ENCODE measurements at places on chromosomes 2 and 18.

DNA sequence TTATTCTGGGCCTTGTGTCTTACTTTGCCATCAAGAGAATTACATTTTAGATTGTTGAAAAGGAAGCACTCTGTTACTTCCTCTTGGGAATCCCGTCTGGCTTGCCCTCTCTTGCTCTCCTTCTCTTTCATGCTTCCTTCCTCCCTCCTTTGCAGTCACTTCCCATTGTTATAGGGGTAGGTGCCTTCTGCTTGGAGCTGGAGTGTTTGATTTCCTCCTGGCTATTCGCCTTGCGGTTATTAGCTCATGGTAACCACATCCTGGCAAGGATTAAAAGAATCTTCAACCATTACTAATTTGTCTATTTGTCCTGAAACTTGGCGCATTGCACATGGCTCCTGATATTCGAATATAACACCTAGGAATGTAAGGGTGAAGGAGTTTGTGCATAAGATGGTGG, 115.0 kb downstream of the CERS6 start:
- DNase-seq = no peak

DNA sequence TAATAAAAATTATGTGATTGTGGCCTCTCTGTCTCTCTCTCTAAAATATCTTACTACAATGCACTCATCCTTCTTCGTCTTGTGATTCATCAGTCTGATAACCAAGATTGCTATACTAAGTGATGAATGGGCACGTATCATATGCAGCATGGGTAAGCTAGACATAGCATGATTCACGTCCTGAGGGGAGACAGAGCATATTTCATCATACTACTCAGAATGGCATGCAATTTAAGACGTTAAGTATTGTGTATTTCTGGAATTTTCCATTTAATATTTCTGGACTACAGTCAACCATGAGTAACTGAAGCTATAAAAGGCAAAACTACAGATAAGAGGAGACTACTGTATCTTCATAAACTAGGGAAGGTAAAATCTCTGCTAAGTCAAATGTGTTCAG, 97.0 kb upstream of the CD226 start:
- peak; percentile 91 for DNase-seq

GRCh38 chr2:120252225-120253020, at the start of gene RALB:
Gene RALB, plus strand, starts transcription at chr2:120252852. Its CDS starts 25,813 bp downstream, at chr2:120278665.
- peak; percentile 98 for DNase-seq

- DNase-seq = no peak
Measured at GRCh38 chr18:31634331-31634713, 42.6 kb downstream of the TTR start.

GRCh38 chr2:59570818-59571217, 982.6 kb downstream of the BCL11A start:
- DNase-seq = no peak

DNA sequence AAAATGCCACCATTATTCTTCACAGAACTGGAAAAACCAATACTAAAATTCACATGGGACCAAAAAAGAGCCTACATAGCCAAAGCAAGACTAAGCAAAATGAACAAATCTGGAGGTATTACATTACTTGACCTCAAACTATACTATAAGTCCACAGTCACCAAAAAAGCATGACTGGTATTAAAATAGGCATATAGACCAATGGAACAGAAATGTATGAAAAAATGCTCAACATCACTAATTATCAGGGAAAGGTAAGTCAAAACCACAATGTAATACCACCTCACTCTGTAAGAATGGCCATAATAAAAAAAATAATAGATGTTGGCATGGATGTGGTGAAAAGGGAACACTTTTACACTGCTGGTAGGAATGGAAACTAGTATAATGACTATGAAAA, 158.6 kb downstream of the CDH2 start:
- peak; percentile 58 for DNase-seq

- peak; percentile 27 for DNase-seq
Measured at GRCh38 chr2:235268535-235268934, 225.3 kb upstream of the AGAP1 start.

DNA sequence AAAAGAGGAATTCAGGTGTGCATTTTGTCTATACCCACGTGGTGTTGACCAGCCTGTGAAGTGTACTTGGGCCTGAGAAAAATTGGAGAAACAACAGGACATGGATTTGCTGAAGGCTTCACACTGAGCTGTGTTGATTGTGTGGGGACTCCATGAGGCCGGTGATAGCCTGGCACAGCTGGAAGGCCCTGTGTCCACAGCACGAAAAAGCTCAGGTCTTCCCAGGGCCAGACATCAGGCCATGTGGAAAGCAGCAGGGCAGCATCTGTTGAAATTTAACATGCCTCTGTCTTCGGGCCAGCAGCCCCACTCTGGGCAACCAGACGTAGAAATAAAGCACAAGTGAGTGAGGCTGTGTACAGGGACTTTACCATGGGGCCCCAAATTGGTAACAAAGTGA, 84.1 kb downstream of the HS6ST1 start:
- DNase-seq = no peak

- no peak for DNase-seq
Measured at GRCh38 chr2:113136828-113137775, 9.7 kb downstream of the IL1RN start.

- no peak for DNase-seq
Measured at GRCh38 chr2:238941262-238941792, 93.4 kb downstream of the TWIST2 start.

GRCh38 chr2:220275454-220275853, 648.0 kb downstream of the SLC4A3 start:
- DNase-seq = peak; percentile 75

GRCh38 chr2:147165697-147166382, 679.0 kb upstream of the ACVR2A start:
- no peak for DNase-seq

- DNase-seq = peak; percentile 15
Measured at GRCh38 chr18:8657873-8658470, 47.4 kb upstream of the MTCL1 start.

- DNase-seq = no peak
Measured at GRCh38 chr2:20132990-20133535, 81.6 kb upstream of the LAPTM4A start.

GRCh38 chr2:38682008-38682575, 16.2 kb downstream of the GALM start:
- no peak for DNase-seq

GRCh38 chr2:230852113-230852512, 12.6 kb upstream of the ITM2C start:
- no peak for DNase-seq

GRCh38 chr2:205706769-205707381, 24.6 kb downstream of the NRP2 start:
- peak; percentile 50 for DNase-seq

DNA sequence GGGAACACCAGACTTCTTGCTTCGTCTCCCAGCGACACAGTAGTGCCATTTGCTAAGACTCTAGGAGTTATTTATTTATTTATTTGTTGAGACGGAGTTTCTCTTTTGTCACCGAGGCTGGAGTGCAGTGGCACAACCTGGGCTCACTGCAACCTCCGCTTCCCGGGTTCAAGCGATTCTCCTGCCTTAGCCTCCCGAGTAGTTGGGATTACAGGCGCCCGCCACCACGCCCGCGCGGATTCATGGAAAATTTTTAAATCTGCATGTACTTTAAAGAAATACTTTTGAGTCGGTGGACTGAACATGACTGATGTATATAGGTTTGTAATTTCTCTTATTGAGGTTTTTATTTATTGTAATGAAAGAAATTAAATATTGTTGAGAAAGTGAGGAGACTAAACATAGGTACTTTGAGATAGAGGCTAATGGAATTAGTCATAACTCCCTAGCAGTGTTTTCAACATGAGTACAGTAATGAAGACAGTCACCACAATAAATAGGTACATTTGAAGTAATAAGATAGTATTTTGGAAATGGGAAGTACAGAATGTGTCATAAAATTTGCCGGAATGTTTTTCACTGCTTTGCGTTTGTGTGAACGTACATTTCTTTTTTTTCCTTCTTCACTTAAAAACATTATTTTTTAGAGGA, 983 bp downstream of the MTX2 start:
- DNase-seq = no peak

DNA sequence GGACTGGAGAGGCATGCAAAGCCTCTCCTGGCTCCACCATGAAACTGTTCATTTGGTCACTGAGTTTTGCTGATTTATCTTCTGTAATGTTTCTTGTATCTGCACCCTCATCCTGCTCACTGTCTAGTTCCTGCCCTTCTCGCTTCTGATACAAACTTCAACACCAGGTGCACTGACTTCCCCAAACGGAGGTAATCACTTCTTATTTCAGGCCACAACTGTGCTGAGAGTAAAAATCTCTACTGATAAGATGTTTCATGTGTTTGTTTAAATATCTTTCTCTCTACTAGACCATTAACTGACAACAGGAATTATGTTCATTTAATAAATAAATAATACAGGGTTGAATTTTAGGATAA, 10.9 kb upstream of the NT5C1B start:
- no peak for DNase-seq

DNA sequence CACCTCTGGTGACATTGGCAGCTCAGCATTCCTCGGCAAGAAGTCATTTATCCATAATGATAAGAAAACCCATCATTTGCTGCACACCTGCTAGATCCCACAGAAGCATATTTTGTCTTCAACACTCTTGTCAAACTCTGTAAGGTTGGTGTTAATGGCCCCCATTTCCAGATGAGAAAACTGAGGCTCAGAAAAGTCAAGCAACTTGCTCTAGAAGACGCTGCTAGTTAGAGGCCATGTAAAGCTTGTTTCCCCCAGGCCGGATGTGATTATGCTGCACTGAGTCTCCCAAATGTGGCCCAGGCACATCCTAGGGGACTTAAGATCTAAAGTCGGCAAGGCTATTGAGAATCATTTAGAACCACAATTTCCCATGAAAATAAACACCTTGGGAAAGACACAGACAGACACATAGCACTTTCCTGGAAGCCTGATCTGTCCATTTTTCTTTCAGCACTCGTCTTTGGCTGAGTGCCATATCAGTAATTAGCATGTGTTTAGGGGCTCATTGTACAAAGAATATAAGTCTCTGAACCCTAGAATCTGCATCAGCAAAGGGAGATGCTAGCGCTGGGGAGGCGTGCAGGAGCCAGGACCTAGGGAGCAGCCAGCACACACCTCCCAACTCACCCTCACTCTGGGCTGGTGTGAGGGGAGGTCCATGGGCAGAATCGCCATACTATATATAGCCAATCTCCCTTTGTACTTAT, 39.3 kb downstream of the C1QL2 start:
- no peak for DNase-seq

DNA sequence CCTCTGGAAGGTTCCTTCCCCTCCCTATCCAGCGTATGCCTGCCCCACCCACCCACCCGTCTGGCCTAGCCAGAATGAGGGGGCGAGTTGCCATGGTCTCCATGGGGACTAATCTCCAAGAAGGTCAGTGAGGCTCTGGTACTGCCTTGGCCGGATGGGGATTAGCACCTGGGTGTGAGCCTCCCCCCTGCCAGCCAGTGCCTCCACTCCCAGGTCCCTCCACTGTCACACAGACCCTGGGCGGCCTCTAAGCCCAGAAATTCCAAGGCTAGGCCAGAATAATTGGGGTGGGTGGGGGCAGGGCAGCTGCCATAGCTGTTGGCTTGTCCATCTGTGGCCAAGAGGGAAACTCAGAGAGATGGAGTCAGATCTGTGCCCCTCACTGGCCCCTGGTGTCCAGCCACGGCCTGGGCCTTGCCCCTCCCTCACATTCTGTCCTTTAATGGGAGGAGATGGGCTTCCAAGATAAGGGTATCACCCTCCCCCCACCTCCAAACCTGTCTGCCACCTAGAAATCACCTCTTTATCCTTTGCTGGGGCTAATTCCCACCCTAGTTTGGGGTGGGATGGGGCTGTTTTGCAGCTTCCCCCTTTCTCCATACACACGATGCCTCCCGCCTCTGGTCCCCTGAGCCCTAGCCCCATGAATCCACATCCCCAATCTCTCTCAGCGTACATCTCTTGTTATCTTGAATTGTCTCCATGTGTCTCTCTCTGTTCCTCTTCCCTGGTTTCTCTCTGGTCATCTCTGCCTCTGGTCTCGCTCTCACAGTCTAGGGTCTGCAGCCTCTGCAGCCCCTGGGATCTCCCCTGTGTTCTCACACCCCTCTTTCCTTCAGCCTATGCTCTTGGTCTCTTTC, 6.0 kb upstream of the CRYBA2 start:
- no peak for DNase-seq

DNA sequence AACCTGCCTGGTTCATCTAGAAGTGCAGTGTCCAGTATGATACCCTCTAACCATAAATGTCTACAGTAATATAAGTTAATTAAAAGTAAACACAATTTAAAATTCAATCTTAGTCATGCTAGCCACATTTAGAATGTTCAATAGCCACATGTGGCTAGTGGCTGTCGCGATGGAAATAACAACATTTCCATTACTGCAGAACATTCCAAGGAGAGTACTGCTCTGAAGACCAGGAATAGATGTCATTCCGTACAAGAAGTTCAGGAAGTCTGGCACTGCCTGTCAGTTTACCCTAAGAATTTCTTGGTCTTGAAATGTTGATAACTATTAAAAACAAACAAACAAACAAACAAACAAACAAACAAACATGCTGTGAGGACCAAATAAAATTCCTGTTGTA, 17.2 kb downstream of the LANCL1 start:
- no peak for DNase-seq

DNA sequence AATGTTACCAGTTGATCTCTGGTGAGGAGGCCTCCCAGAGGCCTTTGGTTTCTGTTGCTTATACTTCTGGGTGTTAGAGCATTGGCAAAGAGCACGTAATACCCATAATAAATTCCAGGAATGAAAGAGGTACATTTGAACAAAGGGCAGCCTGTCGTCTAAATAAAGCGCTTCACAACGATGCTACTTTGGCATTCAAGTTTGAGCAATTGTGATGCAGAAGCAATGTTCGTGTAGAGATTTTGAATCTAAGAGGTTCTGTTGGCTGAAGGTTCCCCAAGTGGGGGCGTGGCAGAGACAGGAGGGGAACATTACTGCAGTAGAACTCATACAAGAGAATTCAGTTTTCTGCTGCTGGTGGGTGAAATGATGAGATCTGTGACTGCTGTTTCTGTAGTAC, 27.8 kb downstream of the ZNF532 start:
- DNase-seq = no peak

- DNase-seq = no peak
Measured at GRCh38 chr2:43355399-43355798, 129.0 kb upstream of the ZFP36L2 start.

- DNase-seq = no peak
Measured at GRCh38 chr2:211800001-211800400, 738.6 kb downstream of the ERBB4 start.

DNA sequence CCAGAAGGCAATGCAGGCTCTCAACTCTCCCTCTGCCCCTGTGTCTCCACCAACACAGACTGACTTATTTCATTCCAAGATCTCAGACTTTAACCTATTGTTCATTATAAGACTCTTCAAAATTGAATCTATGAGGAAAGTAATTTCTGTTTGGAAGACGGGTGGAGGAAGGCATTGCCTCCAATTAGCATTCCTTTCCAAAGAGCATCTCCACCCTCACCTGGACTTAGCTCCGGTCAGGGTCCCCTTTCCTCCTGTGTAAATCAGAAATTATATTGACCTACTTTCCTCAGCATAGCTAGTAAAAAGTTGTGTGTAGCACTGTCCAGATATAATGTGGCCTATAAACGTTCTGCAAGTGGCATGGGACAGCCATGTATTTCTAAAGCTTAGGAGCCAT, 230.4 kb upstream of the ACVR2A start:
- DNase-seq = no peak

Data from NCI-H226 (cell line).